ENCODE measurements at places on chromosomes 1 and 21. TPM values are rescaled to one million over a fixed set of nuclear protein-coding genes. Genes with fewer than 3 reads are reported as not detected.

ZNF670 gene
- total RNA-seq, result 6.0 TPM

GRCh38 chr1:156486421-156487344 lies 13.9 kb downstream of the MEF2D start:
- H3K4me3 ChIP-seq, result no peak overlapping the region
- H3K27me3 ChIP-seq, result no peaks in the 10 kb centered on the region
- DNase-seq, result no peak
- no peaks in the 10 kb centered on the region for H3K4me1 ChIP-seq
- no peak overlapping the region for H3K27ac ChIP-seq
- peaks cover 5% of the 10 kb centered on the region for H3K36me3 ChIP-seq

DNA sequence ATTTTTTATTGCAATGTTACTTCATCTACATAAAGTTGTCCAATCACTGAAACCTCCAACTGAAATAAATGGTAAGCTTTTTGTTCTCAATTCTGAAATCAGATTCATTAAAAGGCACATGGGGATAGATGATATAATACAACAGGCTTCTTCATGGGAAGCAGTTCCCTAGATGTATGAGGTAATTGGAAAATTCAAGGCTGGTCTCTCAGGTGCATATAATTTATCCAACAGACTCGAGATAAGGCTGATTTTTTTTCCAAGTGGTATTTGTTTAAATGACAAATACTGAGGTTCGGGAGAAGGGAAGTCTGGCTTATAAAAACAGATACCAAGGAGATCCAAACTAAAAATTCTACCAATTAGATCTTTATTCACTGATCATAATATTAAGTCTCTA lies 14.2 kb downstream of the TRIM45 start:
- no peaks in the 10 kb centered on the region for H3K4me1 ChIP-seq
- H3K4me3 ChIP-seq, result no peak overlapping the region
- H3K36me3 ChIP-seq, result no peaks in the 10 kb centered on the region
- DNase-seq, result no peak
- no peak overlapping the region for H3K27ac ChIP-seq
- H3K27me3 ChIP-seq, result no peaks in the 10 kb centered on the region

GRCh38 chr1:25184001-25184762 lies 48.1 kb downstream of the SYF2 start:
- DNase-seq, result no peak
- H3K36me3 ChIP-seq, result no peaks in the 10 kb centered on the region
- H3K4me1 ChIP-seq, result no peaks in the 10 kb centered on the region
- H3K27me3 ChIP-seq, result no peaks in the 10 kb centered on the region
- H3K27ac ChIP-seq, result no peak overlapping the region
- H3K4me3 ChIP-seq, result no peak overlapping the region

- H3K36me3 ChIP-seq, result no peaks in the 10 kb centered on the region
- H3K4me3 ChIP-seq, result no peak overlapping the region
- DNase-seq, result no peak
- no peaks in the 10 kb centered on the region for H3K27me3 ChIP-seq
- no peaks in the 10 kb centered on the region for H3K4me1 ChIP-seq
Observed at GRCh38 chr21:31614705-31615104, 44.8 kb upstream of the SOD1 start.

- no peaks in the 10 kb centered on the region for H3K36me3 ChIP-seq
- no peaks in the 10 kb centered on the region for H3K27me3 ChIP-seq
- H3K27ac ChIP-seq, result no peak overlapping the region
- H3K4me3 ChIP-seq, result no peak overlapping the region
- DNase-seq, result no peak
Observed at GRCh38 chr1:57549300-57549699, 125.4 kb upstream of the DAB1 start.

GRCh38 chr1:235102259-235102582 lies 26.4 kb downstream of the TOMM20 start:
- no peak overlapping the region for H3K27ac ChIP-seq
- no peak for DNase-seq
- no peaks in the 10 kb centered on the region for H3K27me3 ChIP-seq
- H3K4me3 ChIP-seq, result no peak overlapping the region
- peaks cover 12% of the 10 kb centered on the region for H3K4me1 ChIP-seq
- H3K36me3 ChIP-seq, result no peaks in the 10 kb centered on the region

Measured in Caco-2 (cell line).